ENCODE measurements at places on chromosomes 2 and 18.

DNA sequence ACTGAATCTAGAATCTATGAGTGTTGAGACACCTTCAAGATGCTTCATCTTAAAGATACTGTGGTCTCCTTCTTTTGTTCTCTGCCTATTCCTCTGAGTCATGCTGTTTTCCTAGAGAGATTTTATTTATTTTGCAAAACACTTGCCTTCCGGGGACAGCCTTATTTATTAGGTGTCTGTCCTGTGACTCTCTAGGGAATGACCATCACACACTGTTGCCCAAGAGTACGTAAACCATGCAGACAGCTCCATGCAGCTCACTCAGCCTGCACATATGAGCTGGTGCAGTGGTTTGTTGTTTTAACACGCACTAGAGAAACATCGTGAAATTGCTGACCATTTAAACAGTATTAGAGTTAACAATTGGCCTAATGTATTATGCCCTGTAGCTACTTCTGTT lies 12.4 kb upstream of the ADCYAP1 start:
- DNase-seq: no peak

DNA sequence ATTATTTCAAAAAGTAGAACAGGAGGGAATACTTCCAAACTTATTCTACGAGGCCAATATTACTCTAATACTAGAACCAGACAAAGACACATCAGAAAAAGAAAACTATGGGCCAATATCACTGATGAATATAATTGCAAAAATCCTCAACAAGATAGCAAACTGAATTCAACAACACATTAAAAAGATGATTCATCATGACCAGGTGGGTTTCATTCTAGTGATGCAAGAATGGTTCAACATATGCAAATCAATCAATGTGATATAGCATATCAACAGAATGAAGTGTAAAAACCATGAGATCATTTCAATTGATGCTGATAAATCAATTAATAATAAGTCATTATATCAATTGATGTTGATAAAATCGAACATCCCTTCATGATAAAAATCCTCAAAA lies 22.4 kb upstream of the EML6 start:
- DNase-seq: no peak

DNA sequence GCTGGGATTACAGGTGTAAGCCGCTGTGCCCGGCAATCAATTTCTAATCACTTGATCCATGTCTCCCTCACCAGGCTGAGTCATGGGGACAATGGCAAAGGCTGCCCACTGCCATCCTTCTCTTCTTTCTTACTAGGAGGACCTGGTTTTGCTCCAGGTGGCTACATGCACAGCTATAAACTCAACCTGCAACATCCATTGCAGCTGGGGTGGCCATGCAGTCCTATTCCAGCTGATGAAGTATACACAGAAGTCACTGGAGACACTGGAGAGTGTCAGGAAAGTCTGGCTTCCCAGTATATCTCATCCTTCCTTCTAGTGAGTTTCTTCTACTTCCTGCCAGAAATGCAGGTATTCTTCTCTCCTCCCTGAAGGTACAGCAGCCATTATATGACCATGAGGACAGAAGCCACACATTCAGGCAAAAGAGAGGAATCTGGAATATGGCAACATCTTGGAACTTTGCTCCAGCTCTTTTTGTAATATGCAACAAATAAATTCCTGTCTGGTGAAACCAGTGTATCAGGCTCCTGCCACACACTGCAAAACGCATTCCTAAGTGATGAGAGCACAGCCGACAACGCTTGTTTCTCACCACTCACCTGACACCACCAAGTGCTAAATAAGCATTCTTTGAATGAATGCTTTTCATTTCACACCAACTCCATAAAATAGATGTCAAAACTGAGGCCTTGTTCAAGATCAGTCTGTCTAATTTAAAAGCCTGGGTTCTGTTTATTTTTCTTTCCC lies 32.3 kb downstream of the SCTR start:
- DNase-seq: peak; percentile 96

- DNase-seq: no peak
These were observed 42.8 kb downstream of the RAMP1 start for GRCh38 chr2:237901932-237902850.

GRCh38 chr2:24511894-24512293 lies 20.8 kb downstream of the NCOA1 start:
- no peak for DNase-seq

DNA sequence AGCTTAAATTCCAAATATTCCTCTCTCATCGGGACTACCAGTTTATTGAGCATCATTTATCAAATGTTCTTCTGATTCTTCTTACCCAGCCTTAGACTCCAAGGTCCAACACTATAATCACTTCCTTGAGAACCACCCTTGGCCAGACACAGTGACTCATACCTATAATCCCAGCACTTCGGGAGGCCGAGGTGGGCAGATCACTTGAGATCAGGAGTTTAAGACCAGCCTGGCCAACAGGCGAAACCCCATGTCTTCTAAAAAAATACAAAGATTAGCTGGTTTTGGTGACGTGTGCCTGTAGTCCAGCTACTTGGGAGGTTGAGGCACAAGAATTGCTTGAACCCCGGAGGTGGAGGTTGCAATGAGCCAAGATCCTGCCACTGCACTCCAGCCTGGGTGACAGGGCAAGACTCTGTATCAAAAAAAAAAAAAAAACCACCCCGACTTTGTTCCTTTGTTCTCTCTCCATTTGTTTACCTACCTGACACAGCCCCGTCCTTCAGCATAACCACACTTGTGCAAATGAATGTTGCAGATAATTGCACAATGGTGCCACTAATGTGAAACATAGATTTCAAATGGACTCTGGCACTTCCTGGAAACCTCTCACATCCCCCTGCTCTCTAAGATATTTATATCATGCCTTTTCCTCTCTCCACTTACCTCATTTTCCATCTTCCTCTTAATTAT lies 38.9 kb upstream of the LPIN2 start:
- no peak for DNase-seq

GRCh38 chr2:6679471-6679870 lies 186.2 kb downstream of the CMPK2 start:
- no peak for DNase-seq

- no peak for DNase-seq
These were observed 49.3 kb downstream of the COA5 start for GRCh38 chr2:98558852-98559530.

DNA sequence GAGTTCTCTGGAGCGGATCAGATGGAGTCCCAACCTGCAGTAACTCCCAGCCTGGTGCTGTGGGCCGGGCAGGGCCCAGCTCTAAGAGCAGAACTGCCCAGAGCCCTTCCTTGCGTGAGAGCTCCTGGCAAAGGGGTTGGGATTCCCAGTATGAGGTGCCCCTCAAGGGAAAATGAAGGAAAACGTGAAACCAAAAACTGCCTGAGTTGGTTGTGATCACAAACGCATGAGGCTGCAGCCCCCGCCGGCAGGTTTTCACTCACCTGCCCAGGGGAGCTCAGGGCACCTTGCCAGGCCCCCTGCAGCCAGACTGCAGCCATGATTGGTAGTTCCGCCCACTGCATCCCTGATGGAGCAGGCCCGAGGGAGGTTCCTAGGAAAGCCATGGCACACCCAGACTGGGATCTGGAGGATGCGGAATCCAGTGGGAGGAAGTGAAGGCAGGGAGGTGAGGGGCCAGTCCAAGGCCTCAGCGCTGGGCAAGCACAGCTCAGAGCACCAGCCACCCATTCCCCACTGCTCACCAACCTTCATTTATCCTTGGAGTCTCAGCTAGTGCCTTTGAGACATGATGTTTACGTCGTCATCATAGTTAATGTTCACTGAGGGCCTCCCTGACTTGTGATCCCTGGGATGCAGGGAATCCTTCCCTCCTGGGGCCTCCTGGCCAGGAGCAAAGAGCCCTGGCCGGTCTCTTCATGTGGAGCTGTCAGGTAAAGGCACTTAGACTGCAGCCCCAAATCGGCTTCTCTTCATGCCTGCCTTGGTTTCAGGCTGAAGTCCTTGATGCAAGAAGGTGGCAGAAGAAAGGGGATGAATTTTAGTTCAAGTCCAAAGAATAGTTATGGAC lies 103.2 kb downstream of the INHBB start:
- DNase-seq: no peak

DNA sequence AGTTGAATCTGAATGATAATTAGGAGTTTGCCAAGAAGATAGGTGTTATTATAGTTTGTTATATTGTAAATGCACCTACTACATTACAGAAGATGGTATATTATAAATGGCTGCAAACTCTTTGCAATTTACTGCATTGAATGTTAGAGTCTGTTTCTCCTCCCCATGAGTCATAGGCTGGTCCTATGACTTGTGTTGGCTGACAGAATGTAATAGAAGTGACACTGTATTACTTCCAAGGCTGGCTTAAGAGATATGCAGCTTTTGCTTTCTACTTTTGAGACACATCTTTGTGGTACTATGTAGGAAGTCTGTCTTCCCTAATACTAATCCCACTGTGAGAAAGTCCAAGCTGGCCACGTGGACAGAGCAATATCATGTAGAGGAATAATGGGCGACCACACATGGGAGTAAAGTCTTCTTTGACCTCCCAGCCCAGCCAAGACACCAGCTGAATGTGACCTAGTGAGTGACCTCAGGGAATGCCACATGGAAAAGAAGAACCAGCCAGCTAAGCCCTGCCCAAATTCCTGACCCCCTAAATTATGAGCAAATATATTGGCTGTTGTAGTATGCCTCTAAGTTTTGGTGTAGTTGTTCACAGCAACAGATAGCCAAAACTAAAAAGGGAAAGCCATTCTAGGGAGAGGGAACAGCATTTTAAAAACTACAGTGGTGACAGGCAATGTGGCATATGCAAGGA lies 6.8 kb upstream of the DDX1 start:
- no peak for DNase-seq

- no peak for DNase-seq
These were observed 110.8 kb upstream of the GLI2 start for GRCh38 chr2:120624738-120625446.

DNA sequence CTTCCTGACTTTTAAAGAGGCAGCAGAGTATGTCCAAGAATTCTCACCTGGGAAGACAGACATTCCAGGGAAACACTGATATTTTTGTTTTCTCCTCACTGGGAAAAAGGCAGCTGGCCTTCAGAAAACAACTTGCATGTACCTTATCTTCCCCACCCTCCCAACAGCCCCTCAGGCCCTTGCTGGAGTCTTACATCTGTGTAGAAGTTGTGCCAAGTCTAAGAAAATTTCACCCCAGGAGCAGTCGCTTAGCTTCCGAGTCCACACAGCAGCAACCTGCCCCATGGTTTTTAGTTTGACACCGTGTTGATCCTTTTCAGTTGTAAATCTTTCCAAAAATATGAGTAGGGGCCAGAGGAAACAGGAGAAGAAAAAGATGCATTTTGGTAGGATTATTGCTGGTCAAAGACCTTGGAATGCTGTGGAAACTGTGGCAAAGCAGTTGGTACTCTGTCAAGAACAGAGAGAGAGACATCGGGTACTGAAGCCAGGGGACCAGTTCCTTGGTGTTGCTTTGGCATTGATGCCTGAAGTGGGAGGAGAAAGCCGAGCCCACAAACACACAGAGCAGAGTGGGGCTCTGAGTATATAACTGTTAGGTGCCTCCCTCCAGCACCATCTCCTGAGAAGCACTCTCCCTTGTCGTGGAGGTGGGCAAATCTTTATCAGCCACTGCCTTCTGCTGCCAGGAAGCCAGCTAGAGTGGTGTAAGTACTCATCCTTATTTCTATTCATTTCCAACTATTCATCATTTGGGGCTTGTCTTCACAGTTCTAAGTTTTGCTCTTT lies at the start of gene SLC14A1:
Gene SLC14A1 (plus strand): TSS at position 615 of the 789 bp plus-strand sequence. CDS start 6,140 bp downstream, outside the sequence.
- no peak for DNase-seq

GRCh38 chr2:1771626-1772280 lies 27.4 kb upstream of the PXDN start:
- no peak for DNase-seq

- no peak for DNase-seq
These were observed 374.4 kb downstream of the PTPRM start for GRCh38 chr18:7941533-7941932.

GRCh38 chr2:221254299-221254698 lies 317.8 kb downstream of the EPHA4 start:
- DNase-seq: no peak

- peak; percentile 34 for DNase-seq
These were observed 307.5 kb downstream of the GULP1 start for GRCh38 chr2:188599140-188599539.

DNA sequence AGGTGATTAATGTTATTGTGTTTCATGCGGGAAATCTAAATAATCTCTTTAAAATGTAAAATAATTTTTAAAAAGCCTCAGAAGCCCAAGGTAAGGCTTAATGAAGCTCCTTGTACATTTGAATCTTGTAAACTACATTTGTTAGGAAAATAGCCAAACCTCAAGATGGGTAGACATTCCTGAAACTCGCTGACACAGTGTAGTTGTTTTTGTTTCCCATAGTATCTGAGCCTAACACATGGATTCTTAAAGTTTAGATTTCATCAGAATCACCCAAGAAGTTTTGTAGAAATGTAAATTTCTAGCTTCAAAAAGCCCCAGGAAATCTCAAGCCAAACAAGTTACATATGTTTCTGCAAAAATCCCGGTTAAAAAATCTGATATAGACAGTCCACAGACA lies 1221.1 kb upstream of the ACVR2A start:
- DNase-seq: peak; percentile 60

Data from kidney glomerular epithelial cell (primary cell).